ENCODE measurements at places on chromosomes 2 and 18.

DNA sequence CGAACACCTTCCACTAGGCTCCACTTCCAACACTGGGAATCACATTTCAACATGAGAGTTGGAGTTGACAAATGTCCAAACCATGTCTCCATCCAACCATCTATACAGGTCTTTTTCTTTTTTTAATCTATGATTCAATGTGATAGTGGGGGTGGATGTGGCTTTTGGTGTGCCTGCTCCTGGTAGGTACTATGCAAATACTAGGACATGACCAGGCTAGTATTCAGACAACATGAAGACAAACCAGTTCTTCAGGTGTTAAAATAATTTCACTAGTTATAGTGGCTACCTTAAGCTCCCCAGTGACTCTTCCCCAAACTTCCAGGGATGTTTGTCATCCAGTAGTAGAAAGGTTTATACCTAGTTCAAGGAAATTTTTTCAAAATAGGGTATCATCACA lies 387.5 kb downstream of the CDH2 start:
- H3K4me3 ChIP-seq = no peak overlapping the region
- H3K4me1 ChIP-seq = no peaks in the 10 kb centered on the region
- no peak overlapping the region for H3K27ac ChIP-seq
- no peaks in the 10 kb centered on the region for H3K27me3 ChIP-seq
- DNase-seq = no peak

DNA sequence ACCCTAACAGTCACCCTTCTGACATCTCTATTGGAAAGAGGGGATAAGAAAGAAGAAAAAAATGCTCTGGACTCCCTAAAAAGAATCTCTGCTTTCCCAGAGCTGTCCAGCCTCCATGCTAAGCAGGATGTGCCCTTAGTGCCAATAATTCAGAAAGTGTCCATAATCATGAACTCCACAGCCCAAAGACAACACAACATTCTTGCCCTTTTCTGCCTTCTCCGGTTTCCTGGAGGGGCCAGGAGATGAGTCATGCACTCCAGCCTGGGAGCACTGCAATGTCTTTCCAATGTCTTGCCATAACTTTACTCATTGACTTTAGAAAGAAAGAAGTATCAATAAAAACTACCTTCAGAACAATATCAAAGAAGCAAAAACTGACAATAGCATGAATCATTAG lies 44.0 kb downstream of the KLF7 start:
- H3K4me3 ChIP-seq = no peak overlapping the region
- H3K27me3 ChIP-seq = no peaks in the 10 kb centered on the region
- no peak for DNase-seq
- peaks cover 22% of the 10 kb centered on the region for H3K4me1 ChIP-seq
- peaks cover 12% of the 10 kb centered on the region for H3K36me3 ChIP-seq
- H3K27ac ChIP-seq = peak overlapping the region; percentile 31

GRCh38 chr18:51051105-51051712 lies 21.2 kb downstream of the SMAD4 start:
- peaks cover 8% of the 10 kb centered on the region for H3K36me3 ChIP-seq
- no peaks in the 10 kb centered on the region for H3K27me3 ChIP-seq
- no peak overlapping the region for H3K27ac ChIP-seq
- peaks cover 2% of the 10 kb centered on the region for H3K4me1 ChIP-seq
- no peak overlapping the region for H3K4me3 ChIP-seq
- no peak for DNase-seq

DNA sequence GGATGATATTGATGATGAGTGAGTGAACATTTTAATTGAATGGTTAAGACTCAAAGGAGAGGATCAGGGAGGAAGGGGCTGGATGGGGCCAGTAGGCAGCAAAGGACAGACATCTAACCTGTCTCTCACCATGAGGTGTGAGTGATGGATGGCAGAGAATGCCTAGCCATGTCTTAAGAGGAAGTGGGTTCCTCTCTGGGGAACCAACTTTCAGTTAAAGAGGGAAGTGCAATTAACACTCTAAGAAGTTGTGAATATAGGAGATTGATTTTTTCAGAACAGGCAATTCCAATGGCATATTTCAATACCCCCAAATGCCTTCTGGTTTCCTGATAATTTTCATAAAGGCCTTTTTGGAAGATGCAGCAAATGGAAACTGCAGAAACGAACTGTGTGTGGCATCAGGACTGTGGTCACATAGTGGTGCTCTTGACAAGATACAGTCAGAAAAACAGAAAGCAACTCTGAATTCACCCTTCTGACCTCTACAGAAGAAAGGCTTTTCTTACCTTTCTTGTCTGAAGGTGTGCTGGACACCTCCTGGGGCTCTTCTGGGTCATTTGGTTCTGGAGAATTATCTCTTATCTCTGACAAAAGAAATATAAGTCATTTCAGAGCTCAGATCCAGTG lies 10.2 kb downstream of the SP110 start:
- H3K4me1 ChIP-seq = no peaks in the 10 kb centered on the region
- no peak for DNase-seq
- H3K27ac ChIP-seq = no peak overlapping the region
- no peak overlapping the region for H3K4me3 ChIP-seq
- no peaks in the 10 kb centered on the region for H3K27me3 ChIP-seq
- peaks cover 83% of the 10 kb centered on the region for H3K36me3 ChIP-seq

DNA sequence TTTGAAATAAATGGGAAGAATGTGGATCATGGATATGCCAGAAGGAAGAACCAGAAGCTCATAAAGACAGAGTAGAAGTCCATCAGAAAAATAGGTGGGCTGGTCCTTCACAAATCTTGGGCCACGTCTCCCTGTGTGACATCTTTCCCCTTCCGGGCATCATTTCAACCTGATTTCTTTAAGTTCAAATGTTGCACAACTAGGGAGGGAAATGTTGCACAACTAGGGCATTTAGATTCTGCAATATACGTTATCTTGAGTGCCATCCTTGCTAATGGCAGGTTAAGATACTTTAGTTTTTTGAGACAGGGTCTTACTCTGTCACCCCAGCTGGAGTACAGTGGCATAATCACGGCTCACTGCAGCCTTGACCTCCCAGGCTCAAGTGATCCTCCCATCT lies 129.6 kb downstream of the CERS6 start:
- DNase-seq = no peak
- peaks cover 2% of the 10 kb centered on the region for H3K4me1 ChIP-seq
- no peak overlapping the region for H3K4me3 ChIP-seq
- H3K27me3 ChIP-seq = no peaks in the 10 kb centered on the region
- no peak overlapping the region for H3K27ac ChIP-seq

DNA sequence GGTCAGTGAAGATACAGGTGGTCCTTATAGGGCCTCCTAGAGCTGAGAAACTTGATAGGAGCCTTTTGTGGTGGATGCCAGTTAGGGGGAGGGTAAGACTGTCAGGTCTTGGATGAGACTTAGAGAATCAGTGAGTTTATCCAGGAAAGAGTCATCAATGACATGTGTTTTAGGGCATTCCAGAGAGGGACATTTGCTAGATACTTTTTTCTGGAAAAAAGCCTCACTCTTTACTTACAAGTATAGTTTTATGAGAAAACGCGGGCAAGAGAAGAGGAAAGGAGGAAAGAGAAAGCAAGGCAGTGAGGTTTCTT lies 24.5 kb upstream of the MSGN1 start:
- H3K4me3 ChIP-seq = no peak overlapping the region
- no peak for DNase-seq
- no peaks in the 10 kb centered on the region for H3K36me3 ChIP-seq
- no peaks in the 10 kb centered on the region for H3K27me3 ChIP-seq
- H3K27ac ChIP-seq = no peak overlapping the region

GRCh38 chr2:218168016-218168415 lies 1.3 kb upstream of the CXCR1 start:
- H3K36me3 ChIP-seq = no peaks in the 10 kb centered on the region
- no peaks in the 10 kb centered on the region for H3K4me1 ChIP-seq

DNA sequence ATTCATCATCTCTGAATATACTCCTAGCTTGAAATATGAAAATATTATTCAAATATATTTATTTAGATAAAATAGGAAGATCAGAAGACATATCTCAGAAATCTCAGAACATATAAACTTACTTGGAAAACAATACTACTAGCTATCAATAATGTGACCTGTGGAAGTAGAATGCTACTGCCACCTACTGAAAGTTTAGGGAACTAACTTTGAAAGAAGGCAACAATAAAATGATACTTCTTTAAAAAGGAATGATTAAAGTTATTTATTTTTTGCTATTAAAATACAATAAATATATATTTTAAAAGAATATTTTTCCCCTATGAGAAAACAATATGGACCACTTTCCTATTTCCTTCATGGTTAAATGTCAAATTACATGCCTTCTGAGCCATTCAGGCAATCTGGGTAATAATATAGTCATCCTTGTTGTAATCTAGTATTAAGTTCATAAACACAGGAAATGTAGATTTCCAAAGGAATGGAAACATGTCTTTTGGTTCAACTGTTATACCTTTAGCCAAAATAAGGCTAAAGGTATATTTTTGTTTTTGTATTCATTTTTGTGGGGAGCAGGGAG lies 26.0 kb downstream of the ACADL start:
- no peak overlapping the region for H3K27ac ChIP-seq
- no peak for DNase-seq
- peaks cover 13% of the 10 kb centered on the region for H3K4me1 ChIP-seq
- no peaks in the 10 kb centered on the region for H3K27me3 ChIP-seq
- peaks cover 20% of the 10 kb centered on the region for H3K36me3 ChIP-seq
- no peak overlapping the region for H3K4me3 ChIP-seq

Measured in thoracic aorta (tissue), 2 donors.